ENCODE measurements at places on chromosomes 6 and 20.

DNA sequence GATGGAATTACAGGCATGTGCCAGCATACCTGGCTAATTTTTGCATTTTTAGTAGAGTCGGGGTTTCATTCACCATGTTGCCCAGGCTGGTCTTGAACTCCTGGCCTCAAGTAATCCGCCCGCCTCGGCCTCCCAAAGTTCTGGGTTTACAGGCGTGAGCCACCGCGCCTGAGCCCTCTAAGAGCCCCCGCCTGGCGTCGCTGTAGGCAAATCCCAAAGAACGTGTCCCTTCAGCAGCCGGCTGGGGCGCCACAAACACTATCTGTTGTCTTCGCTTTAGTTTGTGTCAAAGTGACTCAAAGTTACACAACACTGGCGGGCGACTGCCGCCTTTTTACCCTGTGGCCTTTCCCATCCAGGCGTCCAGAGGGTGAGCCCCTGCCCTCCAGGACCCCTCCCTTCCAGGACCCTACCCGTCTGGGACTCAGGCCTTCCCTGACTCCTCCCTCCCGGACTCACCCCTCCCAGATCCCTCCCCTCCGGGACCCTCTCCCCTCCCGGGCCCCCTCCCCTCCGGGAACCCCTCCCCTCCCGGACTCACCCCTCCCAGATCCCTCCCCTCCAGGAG is 940 bp upstream of the ADRM1 start:
- DNase-seq, result peak; percentile 95

DNA sequence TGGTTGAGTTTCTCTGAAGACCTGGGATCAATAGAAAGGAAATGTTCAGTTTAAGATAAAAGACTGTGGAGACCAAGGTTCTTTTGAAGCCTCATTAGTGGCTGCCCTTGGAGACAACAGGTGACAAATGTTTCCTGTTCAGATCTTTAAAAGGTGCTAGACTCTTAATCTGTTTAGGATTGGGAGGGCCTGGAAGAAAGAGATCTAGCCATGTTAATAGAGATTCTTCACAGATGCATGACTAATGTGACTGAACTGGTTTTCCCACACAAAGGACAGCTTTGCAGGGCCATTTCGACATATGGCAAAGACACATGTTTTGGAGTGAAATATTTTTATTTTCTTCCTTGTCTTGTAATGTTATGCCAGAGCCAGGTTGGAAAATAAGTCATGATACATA is 82.2 kb downstream of the WDR27 start:
- DNase-seq, result peak; percentile 52

GRCh38 chr6:142845143-142845571 is 99.8 kb downstream of the HIVEP2 start:
- no peak for DNase-seq

DNA sequence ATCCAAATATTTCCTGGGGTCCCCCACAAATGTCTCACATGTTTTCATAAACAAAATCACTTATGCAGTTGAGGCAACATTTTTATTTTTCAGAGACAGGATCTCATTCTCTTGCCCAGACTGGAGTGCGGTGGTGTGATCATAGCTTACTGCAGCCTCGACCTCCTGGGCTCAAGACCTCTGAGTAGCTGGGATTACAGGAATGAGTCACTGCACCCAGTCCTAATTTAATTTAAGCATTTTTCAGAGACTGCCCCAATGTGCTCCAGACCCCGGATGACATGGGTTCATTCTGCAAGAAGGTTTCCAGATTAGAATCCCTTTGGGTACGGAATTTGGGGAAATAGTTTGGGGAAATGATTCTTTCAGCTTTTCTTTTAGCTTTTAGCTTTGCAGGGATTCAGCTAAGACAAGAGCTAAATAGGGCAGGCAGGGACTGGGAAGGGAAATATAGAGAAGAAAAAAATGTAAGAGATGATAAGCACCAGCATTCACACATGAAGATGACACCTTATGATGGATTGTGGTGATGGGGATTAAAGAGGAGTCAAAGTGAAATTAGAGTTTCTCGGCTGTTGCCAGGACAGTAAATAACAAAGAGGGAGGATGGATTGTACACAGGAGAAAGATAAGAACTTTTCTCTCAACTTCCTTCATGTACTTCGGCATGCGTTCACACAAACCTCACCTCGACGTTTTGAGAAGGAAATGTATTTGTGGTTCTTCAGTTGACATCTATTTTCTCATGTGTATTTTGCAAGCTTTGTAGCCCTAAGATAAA is 169.4 kb upstream of the TAB2 start:
- DNase-seq, result no peak

- DNase-seq, result no peak
Measured at GRCh38 chr6:88339761-88340160, 173.6 kb upstream of the CNR1 start.

DNA sequence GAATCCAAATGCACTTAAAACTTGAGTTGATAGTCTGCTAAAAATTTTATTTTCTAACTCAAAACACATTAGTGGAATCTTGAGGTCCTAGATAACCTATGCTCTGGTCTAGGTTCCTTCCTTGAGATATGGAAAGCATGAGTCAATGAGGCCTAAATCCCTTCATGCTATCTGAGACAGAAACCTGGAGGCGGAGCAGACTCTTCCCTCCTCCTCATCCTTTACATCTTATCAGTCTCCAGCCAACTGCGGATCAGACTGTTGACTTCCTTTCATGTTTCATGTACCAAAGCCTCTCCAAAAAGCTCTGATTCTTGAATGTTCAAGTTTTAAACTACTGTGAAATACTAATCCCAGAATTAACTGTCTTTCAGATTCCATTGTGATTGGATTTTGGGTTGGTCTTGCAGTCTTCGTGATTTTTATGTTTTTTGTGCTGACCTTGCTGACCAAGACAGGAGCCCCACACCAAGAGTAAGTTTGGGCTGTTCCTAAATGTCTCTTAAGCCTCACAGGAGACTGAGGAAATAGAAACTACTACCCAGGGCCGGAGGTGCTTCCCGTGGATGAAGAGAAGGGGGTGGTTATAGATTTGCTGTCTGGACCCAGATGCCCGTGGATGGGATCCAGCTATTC is 29.1 kb downstream of the MRAP2 start:
- no peak for DNase-seq

DNA sequence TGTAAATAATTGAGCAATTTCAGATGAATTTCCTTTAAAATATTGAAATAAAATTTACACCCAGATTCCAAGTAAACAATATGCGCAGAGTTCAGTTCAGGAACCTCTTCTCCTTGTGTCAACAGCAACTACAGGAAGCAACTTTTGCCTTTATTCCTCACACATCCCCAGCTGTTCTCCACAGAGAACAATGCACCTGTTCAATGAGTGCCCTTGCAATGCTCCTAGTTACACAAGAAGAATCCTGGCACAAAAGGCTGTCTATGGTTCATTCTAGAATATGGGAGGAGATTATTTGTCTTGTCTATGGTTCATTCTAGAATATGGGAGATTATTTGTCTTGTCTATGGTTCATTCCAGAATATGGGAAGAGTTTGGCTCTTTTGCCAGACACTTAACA is 454.9 kb downstream of the BTBD3 start:
- no peak for DNase-seq

DNA sequence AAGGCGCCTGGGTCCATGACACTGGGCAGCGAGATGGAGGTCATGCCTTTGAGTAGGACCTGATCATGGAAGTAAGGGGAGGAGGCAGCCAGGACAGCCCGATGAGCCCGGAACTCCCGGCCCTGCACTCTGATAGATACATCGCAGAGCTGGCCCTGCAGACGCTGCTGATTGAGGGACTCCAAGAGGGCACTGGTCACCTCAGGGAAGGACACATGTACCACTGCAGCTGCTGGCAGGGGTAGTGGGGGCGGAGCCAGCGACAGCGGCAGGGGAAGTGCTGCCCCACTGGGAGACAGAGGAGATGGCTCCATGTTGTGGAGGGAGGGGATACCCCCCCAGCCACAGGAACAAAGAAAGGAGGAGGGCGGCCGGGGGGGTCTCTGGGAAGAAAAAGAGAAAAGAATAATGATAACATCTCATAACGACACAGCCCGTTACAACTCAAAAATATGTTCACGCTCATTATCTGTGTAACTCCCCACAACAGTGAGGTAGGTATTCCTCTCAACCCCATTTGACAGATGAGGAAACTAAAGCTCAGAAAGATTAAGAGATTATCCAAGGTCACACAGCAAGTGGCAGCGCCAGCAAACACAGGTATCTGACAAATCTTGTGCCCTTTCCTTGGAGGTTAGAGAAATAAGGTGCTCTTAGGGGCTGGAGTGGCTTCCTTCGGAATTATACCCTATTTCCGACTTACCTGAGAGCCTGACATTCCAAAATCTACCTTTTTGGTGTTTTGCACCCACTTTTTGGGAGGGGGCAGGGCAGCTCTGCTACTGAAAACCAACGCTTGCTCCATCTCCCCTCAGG is 733 bp downstream of the ZBTB22 start:
- no peak for DNase-seq

- DNase-seq, result peak; percentile 98
Measured at GRCh38 chr6:156425359-156426020, 351.7 kb upstream of the ARID1B start.

DNA sequence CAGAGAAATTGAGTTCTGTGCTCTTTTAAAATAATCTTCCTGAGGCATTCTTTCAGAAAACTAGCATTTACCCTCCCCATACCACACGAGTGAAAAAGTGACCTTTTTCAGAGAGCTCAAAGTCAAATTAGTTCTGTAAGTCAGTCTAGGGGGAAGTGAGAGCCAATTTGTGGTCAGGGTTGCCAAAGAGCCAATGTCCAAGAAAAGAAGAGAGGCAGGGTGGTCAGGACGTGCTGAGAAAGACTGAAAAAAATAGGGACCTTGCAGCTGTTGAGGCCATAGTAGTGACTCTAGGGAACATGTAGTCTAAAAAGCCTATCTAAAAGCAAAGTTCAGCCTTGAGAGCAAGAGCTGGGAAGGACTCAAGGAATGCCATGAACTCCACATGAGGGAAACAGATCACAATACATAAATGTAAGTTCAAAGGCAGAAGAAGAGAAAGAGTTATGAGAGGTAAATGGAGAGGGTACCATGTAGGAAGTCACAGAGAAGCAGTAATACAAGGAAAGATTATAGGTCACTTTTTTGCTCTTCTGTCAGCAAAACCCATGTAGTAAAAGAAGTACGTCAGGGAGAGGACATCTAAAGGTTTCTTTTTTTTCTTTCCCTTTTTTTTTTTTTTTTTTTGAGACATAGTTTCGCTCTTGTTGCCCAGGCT is 565.1 kb upstream of the FLRT3 start:
- no peak for DNase-seq

GRCh38 chr20:20711413-20711812 is 1.0 kb downstream of the RALGAPA2 start:
- DNase-seq, result no peak

GRCh38 chr6:44831002-44831610 is 443.6 kb downstream of the CDC5L start:
- DNase-seq, result peak; percentile 87

- DNase-seq, result no peak
Measured at GRCh38 chr6:74557236-74557635, 648.6 kb downstream of the COL12A1 start.

Measured in fibroblast of skin of scalp (primary cell).